ENCODE measurements at places on chromosomes 7 and 10.

- DNase-seq, result no peak
Observed at GRCh38 chr7:156621652-156622051, 18.9 kb upstream of the RNF32 start.

DNA sequence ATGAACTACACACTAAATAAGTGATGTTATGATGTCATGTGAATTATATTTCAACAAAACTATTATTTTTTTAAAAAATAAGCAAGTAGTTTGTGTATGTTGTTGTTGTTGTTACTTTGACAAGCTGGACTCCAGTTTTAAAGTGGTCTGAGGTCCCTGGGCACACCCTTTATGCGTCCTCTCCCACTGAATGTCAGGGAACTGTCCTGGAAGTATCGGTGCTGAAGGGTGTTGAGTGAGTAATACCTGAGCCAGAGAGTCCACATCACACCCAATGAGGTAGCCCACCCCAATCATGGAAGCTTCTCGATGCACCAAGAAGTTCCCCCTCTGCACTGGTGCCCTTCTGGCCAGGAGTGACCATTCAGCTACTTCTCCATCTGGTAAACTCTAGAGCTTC lies 64.3 kb downstream of the FOXI2 start:
- DNase-seq, result no peak

DNA sequence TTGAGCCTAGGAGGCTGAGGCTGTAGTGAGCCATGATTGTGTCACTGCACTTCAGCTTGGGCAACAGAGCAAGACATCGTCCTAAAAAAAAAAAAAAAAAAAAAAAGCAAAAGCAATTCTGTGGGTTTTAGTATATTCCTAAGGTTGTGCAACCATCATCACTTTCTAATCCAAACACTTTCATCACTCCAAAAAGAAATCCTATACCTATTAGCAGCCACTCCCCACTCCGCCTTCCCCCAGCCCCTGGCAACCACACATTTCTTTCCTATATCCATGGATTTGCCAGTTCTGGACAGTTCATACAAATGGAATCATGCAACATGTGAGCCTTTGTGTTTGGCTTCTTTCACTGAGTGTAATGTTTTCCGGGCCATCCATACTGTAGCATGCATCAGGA lies 20.4 kb downstream of the ZAN start:
- DNase-seq, result no peak

- peak; percentile 39 for DNase-seq
Observed at GRCh38 chr7:30594048-30594539, 584 bp upstream of the GARS1 start.

DNA sequence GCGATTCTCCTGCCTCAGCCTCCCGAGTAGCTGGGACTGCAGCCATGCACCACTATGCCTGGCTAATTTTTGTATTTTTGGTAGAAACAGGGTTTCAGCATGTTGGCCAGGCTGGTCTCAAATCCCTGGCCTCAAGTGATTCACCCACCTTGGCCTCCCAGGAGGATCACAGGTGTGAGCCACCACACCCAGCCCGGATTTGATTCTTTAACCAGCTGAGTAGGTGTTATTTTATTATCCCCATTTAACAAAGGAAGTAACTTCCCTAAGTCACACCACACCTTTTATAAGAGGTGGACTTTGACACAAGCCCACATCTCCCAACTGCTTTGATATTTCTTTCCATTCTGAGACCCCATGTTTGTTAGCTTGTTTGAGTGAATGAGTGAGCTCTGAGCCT lies 25.0 kb downstream of the SLC25A28 start:
- no peak for DNase-seq

- DNase-seq, result no peak
Observed at GRCh38 chr10:69425511-69426298, 9.0 kb upstream of the TACR2 start.

DNA sequence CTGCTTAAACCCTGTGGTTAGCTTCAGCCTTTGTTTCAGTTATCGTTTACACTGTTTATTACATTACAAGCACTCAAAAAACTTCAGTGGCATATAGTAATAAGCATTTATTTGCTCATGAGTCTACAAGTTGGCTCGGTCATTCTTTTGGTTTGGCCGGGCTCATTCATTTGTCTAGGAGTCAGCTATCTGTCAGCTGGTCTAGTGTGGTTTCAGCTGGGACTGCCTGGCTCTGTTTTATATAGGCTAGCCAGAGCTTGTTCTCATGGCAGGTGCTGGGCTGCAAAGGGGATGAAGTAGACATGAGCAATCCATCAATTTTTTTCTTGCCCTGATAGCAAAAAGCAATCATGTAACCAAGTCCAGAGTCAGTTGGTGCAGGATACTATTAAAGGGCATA lies 103.6 kb downstream of the MKLN1 start:
- DNase-seq, result peak; percentile 70

DNA sequence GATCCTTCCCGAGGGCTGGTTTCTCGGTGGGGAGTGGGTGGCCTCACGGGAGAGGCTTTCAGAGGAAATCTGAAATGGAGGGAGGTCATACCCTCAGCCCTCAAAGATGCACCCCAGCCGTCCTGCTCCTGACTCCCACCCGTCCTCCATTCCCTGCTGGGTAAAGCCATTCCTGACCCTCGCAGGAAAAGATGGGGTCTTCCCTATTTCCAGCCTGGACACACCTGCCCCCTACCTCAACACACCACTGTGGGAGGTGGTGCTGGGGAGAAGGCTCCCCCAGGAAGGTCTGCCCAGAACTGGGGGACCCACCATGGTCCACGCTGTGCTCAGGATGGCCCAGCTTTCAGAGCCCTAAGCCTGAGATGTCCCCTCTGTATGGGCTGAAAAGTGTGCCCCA lies 86.9 kb downstream of the CHST15 start:
- DNase-seq, result no peak

DNA sequence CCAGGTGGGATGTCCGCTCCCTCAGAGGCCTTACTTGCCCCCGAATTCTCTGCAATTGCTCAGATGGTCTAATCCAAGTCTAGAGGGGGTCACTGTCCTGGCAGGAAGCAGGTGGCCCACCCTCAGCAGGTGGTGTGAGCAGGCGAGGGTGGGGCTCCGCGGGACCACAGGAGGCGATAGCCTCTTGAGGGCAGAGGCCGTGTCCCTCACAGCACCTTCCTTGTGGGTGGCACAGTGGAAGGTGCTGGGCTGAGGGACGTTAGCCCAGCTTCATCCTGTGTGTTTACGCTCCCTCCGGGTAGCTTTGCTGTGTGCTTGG lies 38.3 kb upstream of the INPP5A start:
- no peak for DNase-seq

GRCh38 chr10:106043863-106044262 lies 1120.6 kb downstream of the SORCS1 start:
- no peak for DNase-seq

GRCh38 chr10:112227331-112227987 lies 43.9 kb upstream of the GPAM start:
- DNase-seq, result no peak

DNA sequence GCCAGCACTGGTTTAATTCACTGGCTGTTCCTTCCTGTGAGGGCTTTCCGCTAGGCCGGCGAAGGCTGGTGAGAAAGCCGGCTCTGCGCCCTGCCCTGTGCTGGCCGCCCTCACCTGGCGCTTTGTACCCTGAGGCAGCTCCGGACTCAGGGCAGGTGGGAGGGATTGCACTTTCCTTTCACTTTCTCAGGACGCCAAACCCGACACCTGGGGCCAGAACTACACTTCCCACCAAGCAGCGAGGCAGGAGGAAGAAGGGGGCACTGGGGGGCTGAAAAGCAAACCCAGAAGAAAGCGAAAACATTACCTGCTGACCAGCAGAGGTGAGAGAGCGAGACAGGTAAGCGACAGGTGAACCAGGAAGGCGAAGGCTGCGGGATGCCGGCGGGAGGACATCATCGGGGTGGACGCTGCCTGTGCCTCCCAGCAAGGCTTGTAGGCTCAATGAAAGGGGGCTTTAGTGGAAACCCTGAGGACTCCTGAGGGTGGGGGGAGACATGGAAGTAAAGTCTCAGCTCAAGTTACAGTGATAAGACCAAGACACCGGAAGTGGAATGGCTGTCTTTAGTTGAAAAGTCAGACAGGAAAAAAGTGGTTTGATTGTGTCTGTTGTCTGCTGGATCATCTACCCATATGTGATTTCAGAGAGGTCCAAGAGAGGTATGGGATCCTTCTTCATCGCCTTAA lies at the start of gene RAB19:
TSS of gene RAB19 (plus strand) at position 181 of the 687 bp plus-strand sequence. CDS start 3,589 bp downstream, outside the sequence.
- DNase-seq, result peak; percentile 22

GRCh38 chr7:121279060-121279620 lies 49.7 kb upstream of the WNT16 start:
- DNase-seq, result no peak

- DNase-seq, result no peak
Observed at GRCh38 chr10:115674496-115674895, 581.3 kb downstream of the ATRNL1 start.

DNA sequence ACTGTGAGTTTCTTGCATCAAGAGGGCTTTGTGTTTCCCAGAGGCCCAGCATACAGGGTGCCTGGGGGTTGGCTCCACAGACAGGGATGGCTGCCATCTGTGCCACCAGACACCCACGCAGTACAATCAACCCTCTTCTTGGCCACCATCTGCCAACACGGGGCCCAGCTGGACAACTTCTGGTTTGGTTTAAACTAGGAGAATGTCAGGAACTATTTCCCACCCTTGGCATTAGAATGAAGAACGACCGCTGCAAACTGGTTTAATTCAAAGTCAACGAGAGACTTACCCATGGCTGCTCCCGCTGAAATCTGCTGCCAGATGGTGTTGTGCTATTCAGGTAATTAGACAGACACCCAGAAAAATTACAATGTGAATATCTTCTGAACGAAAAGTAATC lies 27.8 kb downstream of the NMT2 start:
- DNase-seq, result no peak

DNA sequence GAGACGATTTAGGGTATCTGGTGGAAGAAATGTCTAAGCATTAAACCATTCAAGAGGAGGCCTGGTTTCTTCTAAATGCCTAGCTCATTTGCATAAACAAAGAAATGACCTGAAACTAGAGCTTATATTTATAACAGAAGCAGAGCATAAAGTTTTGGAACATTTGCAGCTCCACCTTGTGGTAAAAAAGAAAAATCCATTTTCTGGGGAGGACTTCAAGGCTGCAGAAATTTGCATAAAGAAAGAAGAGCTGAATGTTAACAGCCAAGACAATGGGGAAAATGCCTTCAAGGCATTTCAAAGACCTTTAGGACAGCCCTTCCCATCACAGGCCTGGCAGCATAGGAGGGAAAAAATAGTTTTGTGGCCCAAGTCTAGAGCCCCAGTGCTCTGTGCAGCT lies 362.0 kb downstream of the ZNF248 start:
- DNase-seq, result no peak

Measured in RWPE1 (cell line).